Esophagus mucosa (tissue), 1 donor: ENCODE measurements at places on chromosomes 13 and 19.
A peak's percentile ranks its signal among the peaks of the same experiment; 100 is the strongest.

DNA sequence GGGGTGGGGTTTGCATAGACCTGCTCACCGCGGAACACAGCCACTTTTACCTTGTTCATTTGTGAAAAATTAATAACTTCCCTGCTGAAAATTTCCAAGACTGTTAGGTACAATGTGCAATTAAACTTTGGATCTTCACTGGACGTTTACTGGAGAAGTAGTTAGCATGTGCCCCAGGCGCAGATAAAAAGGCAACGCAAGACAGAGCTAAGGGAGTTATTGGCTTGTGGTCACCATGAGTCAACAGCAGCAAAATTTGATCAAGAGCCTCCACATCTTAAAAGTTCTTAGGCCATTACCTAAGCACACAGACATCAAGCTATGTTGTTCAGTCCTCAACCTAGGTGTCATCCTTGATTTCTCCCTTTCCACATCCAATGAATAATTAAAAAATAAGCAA is 257.0 kb downstream of the LHFPL6 start:
- ATAC-seq: no peak

DNA sequence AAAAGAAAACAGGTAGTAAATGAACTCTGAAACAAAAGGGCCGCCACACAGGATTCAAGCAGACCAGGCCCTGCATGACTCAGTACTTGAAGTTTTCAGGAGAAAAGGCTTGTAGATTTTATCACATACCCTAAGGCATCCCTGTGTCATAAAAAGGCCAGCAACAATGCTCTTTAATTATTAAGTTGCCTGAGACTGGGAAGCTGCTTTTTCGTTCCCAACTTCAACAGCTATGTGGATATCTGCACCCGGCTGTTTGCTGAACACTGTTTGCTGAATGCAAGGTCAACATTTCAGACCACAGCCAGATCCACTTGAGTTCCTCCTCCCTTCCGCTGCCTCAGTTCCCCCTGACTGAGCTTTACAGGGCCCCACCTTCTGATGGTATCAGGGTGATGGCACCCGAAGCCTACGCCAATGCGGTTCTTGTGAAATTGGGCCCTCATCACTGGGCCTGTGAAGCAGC is 6.1 kb upstream of the ECH1 start:
- peak; percentile 30 for ATAC-seq

- peak; percentile 4 for ATAC-seq
These were observed 16.0 kb downstream of the CAMSAP3 start for GRCh38 chr19:7611541-7612279.

DNA sequence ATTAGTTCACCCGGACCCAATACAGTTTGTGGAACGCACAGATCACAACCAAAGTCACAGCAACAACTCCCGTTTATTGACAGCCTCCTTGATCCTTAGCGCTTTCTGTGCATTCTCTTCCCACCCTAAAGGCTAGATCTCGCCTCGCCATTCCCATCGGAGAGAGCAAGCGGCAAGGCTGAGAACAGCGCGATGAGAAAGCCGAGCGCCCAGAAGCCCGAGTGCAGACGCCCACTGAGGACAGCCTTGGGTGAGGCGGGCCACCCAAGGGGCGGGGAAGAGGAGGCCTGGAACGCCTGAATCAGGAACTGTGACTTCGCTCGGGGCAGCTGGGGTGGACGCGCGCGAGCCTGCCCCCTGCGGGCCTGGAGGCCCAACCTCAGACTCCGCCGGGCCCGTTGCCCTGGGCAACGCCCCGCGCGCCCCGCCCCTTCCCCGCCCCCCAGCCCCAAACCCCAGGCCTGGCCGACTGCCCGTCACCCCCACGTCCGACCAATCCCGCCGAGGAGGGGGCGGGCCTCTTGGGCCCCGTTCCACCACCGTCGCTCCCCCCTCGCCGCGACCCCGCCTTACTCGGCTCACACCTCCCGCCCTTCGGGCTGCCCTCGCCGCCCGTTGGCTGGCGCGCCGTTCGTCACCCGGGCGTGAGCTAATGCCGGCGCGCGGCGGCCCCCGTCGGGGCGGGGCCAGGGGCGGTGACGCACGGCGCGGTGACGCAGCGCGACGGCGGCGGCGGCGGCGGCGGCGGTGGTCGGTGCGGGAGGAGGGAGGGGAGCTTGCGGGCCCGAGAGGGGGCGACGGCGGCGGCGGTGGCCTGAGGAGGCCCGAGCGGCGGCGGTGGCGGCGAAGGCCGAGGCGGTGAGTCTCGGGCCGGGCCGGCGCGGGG is at the start of gene SAMD4B:
Gene SAMD4B (plus strand): TSS at position 703 of the 886 bp plus-strand sequence. CDS start 14,473 bp downstream, outside the sequence.
- peak; percentile 97 for ATAC-seq

GRCh38 chr13:48739386-48739964 is 85.7 kb downstream of the CYSLTR2 start:
- no peak for ATAC-seq

DNA sequence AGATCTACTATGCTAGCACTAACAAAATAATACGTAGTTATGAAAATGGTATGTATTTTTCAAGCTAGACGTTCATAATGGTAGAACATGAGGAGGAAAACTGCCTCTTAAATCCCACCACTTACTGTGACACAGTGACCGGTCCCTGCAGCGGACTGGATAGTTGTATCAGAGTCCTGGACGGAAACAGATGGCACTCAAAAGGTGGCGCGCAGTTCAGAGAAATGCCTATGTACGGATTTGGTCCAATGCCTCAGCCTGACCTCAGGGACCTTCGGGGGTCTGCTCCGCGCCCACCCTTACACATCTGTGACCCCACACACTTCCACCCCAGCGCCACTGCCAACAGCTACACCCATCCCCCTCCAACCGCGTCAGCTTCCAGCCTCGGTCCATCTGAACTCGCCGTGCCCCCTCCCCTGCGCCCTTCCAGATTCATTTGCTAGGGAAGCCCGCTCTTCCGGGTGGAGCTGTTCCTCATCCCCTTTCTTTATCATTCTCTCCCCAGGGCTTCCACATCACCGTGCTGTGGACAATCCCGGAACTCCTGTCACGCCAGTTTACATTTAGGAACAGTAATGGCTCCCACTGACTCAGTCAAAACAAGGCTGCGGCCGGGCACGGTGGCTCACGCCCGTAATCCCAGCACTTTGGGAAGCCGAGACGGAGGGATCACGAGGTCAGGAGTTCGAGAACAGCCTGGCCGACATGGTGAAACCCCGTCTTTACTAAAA is 792 bp upstream of the LENG8 start:
- ATAC-seq: peak; percentile 42

DNA sequence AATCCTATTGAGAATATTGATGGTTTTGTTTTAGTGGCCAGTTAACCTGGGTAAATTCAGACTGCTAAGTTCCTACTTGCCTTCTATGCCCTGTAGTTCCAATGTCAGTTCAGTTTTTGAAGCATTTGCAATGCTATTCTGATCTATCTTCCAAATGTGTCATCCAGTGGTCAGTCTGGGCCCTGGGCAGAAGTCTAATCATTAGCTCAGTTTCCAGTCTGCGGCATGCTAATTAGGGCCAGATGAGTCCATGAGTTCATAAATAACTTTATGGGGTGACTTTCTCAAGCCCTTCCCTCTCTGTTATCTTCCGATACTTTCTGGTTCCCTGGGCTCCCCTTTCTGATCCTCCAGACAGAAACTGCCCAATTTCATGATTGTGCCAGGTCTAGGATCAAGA is 32.7 kb downstream of the FAM187B start:
- ATAC-seq: no peak

GRCh38 chr19:12891553-12892021 is 627 bp downstream of the GCDH start:
- peak; percentile 5 for ATAC-seq

DNA sequence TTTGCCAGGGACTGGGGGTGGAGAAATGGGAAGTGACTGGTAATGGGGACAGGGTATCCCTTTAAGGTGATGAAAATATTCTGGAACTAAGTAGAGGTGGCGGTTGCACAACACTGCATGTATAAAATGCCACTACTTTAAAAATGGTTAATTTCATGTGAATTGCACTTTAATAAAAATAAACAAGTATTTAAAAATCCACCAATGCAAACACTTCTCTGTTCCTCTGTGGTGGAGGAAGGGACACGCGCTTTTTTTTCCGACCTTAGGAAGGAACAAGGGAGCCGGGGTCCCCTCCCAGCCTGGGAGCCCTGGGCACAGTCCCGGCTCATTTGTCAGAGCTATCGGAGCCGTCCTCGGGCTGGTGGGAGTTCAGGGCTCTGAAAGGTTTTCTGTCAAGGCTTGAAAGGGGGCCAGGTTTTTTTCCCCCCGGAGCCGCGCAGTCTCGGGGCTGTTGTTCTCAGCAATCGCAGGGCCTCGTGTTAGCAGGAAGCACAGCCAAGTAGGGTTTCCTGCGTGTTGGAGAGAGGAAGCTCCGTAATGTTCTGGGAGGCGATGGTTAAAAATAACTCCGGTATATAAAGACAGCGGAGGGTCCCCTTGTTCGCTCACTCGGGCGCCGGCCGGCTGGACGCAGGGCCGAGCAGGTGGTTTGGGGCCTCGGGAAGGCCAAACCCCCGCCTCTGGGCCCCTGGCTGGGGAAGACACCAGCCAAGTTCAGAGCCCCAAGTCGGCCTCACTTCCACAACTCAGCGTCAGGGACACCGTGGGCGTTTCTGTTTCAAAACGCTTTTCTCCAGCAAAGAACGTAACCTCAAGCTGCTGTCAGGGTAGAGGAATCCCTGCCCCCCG is 41.2 kb upstream of the KLF2 start:
- ATAC-seq: peak; percentile 39

DNA sequence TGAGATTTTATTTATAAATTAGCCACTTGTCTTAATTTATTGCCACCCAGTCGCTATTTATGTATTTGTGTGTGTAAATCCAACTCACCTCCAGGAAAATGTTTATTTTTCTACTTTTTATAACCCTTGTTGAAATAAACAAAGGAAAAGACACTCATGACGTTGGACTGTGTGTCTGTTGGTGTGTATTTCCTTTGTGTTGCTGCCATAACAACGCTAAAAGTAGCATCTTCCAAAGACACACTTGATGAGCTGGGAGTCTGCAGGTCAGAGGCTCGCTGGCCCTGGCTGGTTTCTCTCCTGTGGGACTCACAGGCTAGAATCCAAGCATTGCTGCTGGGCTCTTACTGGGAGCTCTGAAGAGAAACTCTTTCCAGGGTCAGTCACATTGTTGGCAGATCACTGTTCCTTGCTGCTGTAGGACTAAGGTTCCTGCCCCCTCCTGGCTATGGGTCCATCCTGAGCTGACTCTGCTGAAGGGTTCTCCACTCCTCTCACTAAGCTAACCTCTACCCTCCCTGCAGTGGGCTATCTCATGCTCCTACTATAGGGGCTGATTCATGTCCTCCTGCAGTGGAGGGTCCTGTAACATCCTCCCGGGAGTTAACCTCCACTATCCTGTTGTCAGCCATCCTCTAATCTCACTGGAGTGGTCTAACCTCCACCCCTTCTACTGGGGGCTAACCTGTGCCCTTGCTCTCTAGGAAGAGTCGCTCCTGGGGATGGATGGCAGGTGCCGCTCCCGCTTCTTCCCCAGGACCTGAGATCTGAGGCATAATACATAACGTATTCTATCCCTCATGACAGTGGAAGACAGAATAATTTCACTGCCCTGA is 2.1 kb downstream of the IFNL2 start:
- ATAC-seq: no peak

DNA sequence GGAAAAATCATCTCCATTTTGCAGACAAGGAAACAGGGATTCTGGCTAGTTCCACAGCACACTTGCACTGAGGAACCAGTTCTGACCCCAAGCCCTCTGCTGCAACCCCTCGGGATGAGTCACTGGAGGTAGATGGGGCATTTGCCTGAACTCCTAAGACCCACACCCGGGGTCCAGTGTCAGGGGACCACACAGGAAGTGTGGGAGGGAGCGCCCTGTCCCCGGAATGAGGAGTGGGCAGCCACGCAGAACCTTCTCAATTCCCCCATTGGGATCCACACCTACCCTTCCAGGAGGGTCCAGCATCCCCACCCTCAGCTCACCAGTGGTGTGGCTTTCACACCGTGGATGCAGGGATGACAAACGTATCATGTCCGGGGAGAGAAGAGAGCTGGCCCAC is 62.7 kb downstream of the TSHZ3 start:
- ATAC-seq: no peak

DNA sequence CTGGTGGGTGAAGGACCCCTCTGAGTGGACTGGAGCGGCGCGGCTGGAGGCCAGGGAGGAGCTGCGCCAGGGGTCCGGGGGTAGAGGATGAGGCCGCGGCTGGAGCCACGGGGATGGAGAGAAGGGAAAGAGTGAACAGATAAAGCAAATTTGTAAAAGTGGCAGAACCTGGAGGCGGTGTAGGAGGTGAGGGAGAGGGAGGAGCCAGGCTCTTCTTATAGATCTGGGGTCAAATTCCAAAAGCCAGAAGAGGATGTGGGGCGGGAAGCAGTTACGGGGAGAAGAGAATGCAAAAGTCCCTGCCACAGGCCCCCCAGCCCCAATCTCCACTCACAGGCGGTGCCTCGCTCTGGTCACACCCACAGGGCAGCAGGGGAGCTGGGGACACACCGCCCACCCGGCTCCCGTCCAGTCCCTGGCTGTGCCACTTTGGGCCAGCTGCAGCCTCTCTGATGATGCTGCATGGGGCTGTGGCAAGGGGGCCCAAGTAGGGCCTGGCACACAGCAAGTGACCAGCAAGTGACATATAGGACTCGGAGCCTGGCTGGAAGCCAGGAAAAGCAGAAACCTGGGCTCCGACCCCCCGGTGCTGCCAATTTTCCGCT is 11.1 kb downstream of the LRRC4B start:
- ATAC-seq: no peak

DNA sequence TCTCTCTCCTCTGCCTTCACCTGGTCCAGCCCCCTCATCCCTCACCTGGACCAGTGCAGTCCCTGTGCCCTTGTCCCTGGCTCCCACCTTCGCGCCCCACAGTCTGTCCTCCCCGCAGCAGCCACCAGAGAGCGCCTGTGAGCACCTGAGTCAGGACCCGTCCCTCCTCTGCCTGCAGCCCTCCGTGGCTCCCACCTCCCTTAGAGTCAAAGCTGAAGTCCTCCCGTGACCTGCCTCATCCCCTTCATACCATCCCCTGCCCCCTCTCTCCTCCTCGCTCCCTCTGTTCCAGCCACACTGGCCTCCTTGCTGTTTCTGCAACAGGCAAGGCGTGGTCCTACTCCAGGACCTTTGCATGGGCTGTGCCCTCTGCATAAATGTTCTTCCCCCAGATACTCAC is 10.3 kb downstream of the CELF5 start:
- no peak for ATAC-seq

- no peak for ATAC-seq
These were observed 1158.0 kb upstream of the SPRY2 start for GRCh38 chr13:81498969-81499368.

DNA sequence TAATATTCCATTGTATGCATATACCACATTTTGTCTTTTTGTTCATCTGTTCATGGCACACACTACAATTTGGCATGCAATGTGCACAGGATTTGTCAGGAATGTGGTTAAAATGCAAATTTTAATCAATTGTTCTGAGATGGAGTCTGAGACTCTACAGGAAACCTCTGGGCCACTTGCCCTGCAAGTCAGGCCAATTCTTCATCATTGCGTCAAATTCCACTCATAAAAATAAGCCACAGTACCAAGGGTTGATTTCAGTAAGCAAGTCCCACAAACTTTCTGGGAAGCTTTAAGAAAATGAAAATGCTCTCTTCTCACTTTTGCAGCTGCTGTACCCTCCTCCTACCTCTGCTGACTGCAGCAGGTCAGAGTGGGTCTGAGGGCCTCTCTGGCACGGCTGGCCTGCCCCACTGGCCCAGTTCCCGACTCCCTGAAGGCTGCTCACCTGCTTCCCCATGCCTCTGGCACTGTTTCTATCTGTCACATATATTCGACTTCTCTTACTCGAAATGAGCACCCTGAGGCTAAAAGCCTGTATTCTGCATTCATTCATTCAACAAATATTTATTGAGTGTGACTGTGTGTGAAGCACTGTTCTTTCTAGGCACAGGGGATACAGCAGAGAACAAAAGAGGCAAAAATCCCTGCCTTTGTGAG is 83.8 kb upstream of the WASF3 start:
- ATAC-seq: no peak
